ENCODE measurements at places on chromosomes 16 and 17.

DNA sequence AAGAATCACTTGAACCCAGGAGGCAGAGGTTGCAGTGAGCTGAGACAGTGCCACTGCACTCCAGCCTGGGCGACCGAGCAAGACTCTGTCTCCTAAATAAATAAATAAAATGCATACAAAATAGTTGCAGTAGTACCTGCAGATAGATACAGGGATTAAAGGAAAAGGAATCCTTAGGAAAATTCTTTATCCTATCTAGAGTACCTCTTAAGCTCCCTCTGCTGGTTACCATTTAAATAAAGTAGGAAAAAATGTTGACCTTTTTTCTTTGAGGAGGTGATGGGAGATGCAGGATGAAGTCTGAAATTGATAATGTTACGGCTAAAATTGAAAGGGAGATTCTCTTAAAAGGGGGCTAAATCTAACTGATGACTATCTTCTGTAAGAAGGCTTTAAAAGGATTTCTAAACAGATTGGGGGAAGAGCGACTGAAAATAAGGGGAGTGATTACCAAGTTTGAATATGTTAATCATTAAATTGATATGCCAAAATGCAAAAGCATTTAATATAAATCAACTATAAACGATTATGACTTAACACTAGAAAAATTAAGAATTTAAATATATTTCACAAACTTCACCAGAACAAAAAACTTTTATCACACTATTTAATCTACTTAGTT lies 29.4 kb downstream of the C16orf87 start:
- DNase-seq, result peak; percentile 39

DNA sequence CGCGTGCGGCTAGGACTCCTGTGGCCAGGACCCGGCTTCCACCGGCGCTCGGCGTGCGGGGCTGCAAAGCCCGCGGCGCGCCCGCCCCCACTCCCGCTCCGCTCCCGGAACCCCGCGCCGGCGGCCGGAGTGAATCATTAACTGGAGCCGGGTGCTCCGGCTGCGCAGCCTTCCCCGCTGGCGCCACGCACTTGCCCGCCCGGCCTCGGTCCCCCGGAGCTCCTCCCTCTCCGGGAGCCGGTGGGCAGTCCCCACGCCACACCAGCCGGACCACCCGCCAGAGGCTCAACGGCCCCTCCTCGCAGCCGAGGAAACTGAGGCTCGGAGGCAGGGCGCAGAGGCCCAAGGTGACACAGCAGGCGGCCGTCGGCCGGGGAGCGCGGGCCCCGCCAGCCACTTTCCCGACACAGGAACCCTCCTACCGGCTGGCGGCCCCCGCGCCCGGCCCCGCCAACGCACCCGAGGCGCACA lies 580 bp downstream of the BCAR1 start:
- peak; percentile 39 for DNase-seq

DNA sequence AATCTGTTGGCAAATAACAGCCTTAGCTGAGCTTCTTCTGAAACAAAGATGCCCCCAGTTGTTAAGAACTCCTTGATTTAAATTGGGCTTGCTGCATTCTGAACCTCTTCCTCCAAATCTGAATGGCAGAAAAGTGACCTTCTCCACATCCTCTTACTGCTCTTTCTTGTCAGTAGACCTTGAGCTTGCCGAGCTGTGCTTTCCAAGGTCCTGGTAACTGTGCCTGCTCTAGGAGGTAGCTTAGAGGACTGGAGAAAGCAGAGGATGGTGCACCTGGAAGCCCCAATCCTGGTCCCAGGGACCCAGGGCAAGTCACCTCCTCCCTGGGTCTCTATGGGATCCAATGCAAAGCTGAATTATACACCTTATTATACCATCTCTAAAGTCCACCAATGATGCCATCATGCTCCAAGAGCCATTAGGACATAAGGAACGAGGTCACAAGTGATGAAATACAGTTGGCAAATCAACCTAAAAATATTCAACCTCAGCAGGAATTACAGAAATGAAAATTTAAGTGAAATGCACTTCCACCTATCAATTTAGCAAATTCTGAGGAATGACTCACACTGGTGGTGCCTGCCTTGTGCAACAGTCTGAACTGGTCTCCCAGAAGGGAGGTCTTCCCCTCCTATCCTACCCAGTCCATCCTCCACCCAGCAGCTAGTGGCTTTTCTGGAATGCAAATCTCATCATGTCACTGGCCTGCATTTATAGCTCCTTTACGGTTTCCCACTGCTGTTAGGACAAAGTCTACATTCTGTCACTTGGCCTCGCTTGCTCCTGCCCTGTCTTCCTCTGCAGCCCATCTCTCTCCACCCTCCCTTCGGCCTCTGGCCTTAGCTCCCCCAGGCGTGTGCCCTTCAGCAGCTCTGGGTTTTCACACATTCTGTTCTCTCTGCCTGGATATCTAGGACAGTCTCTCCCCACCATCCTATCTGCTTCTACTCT lies 36.6 kb downstream of the TOM1L2 start:
- DNase-seq, result peak; percentile 93

- DNase-seq, result no peak
Observed at GRCh38 chr17:43931062-43931571, 11.2 kb downstream of the PPY start.

DNA sequence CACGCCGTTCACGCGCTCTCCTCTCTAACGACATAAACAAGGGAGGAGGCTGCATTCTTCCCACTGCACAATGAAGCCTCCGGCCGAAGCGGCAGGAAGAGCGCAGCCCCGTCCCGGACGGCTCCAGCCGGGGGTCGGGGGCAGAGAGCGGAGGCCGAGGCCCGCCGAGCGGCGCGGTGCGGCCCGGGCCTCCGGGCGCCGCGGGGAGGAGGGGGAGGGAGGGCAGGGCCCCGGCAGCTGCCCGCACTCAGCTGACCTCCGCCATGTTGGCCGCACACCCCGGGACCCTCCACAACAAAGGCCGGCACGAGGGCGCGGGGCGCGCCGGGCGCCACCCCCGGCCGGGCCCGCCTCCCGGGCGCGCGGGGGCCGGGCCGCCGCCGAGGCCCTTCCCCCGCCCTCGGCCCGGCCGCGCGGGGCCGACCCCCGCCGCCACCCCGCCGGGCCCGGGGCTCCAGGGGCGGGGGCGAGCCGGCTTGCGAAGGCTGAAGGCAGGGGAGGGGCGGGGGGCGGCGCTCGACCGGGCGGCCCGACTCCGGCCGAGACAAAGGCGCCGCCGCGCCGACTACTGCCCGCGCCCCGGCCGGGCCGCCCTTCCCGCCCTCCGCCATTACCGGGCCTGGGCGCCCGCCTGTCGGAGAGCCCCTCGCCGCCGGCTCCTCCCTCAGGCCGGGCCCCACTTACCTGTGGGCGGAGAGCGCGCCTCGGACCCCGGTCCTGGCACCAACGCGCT lies 527 bp downstream of the SIAH1 start:
- DNase-seq, result peak; percentile 53
